Lung (tissue), 17 donors: ENCODE measurements at places on chromosomes 12 and 14.

DNA sequence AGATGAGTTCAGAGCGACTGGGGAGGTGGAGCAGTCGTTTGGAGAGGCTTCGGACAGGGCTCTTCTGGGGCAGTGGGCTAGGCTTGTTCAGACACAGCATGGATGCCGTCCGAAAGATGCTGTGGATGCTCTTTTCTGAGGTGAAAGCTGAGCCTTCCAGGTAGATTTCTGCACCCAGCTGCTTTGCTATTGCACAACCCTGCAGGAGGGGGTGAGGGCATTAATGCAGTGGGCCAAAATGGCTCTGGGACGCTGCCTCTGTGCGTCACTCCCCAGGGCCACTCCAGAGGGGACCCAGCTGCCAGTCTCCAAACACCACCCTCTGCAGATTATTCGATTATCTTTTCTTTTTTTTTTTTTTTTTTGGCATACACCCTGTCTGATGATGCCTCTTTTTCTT lies 6.1 kb upstream of the DDX23 start:
- DNase-seq: no peak

DNA sequence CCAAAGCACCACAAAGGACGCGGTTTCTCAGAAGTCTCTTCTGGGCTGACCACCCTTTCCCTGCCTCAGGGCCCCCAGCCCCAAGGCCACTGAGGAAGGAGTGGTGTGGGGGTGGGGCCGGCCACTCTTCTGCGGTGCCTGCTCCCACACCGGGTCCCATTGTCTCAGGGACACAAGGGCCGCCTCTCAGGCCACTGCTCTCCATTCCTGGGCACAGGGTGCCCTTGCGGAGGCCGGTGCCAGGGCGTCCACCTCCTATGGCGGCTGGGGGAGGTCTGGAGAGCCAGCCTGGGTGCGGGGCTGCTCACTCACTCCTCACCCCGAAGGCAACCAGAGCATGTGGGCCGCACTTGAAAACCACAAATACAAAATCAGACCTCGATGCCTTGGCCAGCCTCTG lies 44.1 kb downstream of the PRIMA1 start:
- DNase-seq: no peak

DNA sequence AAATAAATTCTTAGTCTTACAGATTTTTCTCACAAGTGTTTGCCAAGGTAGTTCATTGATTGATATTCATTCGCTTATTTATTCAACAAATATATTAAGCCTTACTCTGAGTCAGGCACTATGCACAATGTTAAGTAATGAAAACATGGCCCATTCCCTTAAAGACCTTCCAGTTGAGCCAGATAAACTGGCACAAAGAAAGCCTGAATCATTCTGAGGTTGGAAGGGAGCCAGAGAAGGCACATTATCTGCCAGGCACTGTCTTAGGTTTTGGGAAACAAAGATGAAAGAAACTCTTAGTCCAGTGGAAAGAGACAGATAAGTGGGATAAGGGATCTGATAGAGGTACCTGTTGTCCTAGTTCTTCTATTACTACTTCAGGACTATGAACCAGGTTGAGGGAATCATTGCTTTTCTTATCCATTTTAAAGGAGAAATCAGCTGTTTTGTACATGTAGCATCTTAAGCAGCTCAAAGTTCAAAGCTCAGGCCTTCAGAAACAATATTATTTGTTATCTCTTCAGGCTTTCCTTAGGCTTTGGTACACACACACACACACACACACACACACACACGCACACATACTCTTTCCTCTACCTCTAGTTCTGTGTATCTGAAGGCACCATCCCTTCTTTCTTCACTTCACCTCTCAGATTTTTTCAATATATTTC lies 27.0 kb downstream of the PDE6H start:
- no peak for DNase-seq

DNA sequence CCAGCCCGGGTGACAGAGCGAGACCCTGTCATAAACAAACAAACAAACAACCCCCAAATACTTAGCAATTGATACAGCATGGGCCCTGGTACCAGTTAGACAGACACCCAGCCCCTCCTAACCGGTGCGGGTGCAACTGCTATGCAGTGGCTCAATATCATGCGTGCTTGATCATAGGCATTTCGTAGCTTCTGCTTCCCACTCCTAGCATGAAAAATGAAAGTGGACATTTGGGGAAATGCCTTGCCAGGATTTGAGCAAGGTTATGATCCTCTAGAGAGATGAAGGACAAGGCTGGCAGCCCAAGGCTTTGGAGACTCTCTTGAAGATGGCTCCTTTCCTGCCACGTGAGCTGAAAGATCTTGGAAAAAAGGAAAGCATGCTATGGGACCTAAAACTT lies 13.7 kb downstream of the FGF6 start:
- no peak for DNase-seq

DNA sequence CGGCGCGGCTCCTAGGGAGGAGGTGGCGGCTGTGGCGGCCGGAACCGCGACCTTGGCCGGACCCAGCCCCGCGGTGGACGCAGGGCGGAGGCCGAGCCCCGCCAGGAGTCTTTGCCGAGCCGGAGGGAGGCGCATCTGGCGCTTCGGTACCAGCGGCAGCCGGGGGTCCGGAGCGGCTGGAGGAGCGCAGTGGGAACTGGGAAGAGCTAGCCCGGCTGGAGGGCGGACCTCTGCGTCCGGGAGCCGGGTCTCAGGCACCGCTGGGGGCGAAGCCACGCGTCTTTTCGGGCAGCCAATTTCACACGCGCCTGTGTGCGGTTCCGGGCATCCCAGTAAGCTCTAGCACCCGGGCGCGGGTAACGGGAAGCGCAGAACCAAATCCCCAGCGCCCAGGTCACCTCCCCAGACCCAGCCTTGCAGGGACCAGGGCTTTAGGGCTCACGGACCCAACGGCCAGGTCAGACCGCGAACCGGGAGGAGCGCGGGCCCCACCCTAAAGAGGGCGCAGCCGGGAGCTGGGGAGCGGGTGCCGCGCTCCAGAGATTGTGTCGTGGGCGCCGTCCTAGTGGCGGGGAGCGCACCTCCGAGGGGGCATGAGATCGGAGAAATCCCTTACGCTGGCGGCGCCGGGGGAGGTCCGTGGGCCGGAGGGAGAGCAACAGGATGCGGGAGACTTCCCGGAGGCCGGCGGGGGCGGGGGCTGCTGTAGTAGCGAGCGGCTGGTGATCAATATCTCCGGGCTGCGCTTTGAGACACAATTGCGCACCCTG lies 89.4 kb downstream of the GALNT8 start:
- DNase-seq: peak; percentile 47

GRCh38 chr12:12958886-12959285 lies 6.9 kb upstream of the GPRC5D start:
- DNase-seq: no peak

DNA sequence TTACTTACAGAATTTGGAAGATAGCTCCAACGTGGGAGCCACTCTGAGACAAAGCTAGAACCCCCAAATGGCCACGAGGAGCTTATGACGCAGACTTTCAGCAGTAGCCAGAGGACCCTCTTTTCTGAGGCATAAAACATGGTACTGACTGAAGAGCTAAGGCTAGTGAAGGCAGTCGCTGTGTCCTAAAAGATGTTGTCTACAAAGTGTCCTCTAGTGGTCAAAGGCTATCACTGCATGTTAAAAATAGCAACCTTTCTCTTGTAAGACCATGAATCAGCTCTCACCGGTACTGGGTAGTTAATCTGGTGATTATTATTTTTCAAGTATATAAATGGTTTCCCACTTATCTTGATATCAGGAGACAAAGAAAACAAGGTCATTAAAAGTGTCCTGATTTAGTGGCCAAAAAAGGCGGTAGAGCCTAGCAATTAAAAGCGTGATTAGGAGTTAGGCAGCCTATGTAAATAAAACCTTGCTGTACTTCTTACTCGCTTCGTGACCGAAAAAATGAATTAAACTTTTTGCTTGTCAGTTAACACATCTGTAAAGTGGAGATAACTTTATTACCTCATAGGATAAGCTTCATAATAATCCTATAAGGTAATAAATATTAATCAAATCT lies 47.0 kb upstream of the LGR5 start:
- peak; percentile 83 for DNase-seq

DNA sequence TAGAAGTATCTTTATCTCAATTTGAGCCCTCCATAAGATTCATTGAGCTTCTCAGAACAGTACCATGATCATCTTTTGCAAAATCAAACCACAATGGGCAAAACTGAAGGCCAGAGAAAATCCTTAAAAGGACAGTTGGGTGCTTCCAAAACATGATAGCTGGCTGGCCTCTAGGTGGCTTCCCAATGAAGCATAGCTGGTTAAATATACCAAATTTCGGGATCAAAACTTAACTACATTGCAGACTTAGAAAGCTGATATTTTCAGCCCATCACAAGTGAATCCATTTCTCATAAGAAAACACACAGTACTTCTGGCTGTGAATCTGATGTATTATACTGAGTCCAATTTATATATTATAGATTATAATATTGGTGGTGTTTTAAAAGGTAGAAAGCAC lies 15.3 kb upstream of the PIK3C2G start:
- DNase-seq: no peak
